Glutamatergic neuron (in vitro differentiated cells): ENCODE measurements at places on chromosomes 12 and 14. TPM values are rescaled to one million over a fixed set of nuclear protein-coding genes. Genes with fewer than 3 reads are reported as not detected.

- DNase-seq, result no peak
These were observed 102.9 kb downstream of the TAOK3 start for GRCh38 chr12:118269806-118270205.

GRCh38 chr12:53744130-53744441 is 7.7 kb downstream of the CISTR start:
- no peak for DNase-seq

DNA sequence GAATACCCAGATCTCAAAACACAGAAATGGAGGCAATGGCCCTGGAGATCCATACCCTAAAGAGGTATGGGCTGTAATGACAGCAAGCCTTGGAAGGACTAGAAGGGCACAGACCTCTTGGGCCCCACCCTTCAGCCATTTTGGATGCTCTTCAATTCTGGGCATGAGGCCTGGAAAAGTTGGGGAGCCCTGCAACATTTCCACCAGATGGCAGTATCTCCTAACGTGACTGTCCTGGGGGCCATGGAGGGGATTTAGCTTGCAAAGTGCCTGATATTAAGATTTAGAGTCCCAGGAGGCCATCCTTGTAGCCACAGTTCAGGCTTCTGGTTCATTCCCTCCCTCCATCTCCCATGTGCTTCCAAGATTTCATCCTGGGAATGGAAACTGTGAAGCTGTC is 30.2 kb downstream of the KCNA5 start:
- DNase-seq, result no peak

DNA sequence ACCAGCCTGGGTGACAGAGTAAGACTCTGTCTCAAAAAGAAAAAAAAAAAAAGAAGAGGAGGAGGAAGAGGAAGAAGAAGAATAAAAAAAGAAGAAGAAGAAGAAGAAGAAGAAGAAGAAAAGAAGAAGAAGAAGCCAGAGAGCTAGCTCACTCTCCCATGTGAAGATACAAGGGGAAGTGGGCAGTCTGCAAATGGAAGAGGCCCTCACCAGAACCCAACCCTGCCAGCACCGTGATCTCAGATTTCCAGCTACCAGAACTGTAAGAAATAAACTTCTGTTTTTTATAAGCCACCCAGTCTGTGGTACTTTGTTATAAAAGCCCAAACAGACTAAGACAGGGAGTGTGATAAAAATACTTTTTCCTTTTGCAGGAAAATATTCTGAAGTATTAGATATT is 130.7 kb downstream of the ETNK1 start:
- no peak for DNase-seq

- no peak for DNase-seq
These were observed 11.5 kb downstream of the SYNDIG1L start for GRCh38 chr14:74414403-74415114.

Gene USP44
- 2.7 TPM for total RNA-seq

Gene MVK
- total RNA-seq, result 53.6 TPM

Gene PLCZ1
- total RNA-seq, result not detected

Gene NFATC4
- total RNA-seq, result 11.4 TPM

Gene TAS2R42
- not detected for total RNA-seq

Gene ESPL1
- 5.1 TPM for total RNA-seq

Gene RBP5
- total RNA-seq, result 1.2 TPM

Gene NEUROD4
- total RNA-seq, result 206 TPM
